ENCODE measurements at places on chromosomes 5 and 9. TPM values are rescaled to one million over a fixed set of nuclear protein-coding genes. Genes with fewer than 3 reads are reported as not detected.

Gene FRMD3
- 14.5 TPM for total RNA-seq

Gene TRUB2
- total RNA-seq: 22.5 TPM

Gene FAM153A
- total RNA-seq: not detected

Gene PCDHA9
- total RNA-seq: 0.21 TPM

Gene CERCAM
- total RNA-seq: 11.3 TPM

- no peak for DNase-seq
Observed at GRCh38 chr9:127196826-127197145, 67.8 kb upstream of the GARNL3 start.

DNA sequence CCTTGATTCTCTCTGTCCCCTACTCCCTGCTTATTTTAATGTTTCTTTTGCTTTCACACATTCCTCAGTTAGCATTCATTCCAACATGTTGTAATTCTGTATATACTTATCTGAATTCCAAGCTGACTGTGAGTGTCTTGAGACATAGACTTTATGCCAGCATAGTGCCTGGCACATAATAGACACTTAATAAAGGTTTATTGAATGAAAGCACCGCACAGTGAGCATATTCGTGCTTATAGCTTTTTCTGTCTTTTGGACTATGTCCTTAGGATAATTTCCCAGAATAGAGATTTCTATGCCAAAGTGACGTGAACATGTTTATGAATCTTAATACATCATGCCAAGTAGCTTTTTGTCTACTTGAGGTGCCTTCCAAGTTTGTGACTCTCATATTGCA, 174.6 kb downstream of the CD180 start:
- no peak for DNase-seq

DNA sequence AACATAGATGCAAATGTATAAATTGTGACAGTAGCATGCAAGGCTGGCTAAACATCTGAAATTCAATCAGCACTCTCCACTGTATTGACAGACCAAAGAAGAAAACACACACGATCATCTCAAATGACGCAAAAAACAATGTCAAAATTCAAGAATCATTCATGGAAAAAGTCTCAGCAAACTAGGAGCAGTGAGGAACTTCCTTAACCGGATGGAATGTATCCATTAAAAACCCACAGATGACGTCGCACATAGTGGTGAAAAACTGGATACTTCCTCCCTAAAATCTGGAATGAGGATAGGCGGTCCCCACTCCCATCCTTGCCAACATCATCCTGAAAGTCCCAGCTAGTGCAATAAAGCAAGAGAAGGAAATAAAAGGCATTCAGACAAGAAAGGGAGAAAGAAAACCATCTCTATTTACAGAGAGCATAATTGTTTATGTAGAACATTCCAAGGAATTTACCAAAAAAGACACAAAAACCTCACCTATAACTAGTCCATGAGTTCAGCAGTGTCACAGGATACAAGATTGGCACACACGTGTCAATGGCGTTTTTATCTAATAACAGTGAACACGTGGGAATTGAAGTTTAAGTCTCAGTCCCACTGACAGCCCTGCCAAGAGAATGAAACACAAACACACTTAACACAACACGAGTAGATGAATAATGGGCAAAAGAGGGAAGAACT, 14.1 kb upstream of the CEP72 start:
- DNase-seq: no peak

DNA sequence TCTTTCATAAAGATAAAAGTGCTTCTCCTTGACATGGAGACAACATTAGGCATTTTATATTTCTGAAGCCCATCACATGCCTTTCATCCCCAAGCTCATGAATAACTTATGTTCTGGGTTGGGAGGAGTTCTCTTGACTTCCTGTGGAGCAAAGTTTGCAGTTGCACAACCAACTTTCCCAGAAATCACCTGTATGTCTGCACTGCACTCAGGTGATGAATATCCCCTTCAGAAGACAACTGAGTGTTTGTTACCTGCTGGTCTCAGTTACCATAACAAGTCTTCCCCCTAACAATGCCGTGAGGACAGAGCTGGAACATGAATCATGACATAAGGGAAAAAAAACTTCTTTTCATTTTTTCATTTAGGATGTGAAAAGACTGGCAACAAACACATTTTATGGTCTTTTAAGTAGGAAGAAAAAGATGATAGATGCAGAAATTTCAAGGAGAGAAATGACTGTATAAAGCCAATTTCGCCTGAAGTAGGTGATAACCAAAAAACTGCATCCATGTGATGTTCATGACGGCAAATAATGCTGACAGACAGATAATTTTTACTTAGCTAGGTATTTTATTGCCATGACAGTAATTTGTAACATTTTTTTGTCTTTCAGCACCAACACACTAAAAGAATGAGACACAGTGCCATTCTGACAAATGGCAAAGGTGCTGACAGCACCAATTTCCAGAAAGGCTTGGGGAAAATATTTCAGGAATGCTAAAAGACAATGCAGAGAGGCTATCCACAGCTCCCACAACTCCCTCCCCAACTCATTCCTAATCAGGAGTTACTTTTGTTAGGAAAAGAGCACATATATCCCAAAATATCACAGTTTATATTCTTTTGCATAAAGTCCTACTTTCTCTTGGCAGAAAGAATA, 656.3 kb downstream of the PRELID2 start:
- DNase-seq: no peak

DNA sequence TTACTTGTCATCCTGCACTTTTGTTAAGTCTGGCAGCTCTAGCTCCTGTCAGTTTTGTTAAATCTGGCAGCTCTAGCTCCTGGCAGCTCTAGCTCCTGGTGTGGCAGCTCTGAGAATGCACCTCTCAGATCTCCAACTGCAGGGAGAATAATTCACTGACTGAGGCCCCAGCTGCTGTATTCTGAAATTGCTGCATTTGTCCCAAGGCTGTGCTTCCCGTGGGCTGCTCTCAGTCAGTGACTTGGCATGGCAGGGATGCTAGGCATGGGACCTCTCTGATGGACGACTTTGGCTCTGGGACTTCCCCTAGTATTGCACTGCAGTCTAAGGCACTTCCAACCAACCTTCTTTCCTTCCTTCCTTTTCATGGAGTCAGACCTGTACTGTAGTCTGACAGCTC, 475.7 kb downstream of the CCDC171 start:
- no peak for DNase-seq

GRCh38 chr5:24161559-24161958, 483.2 kb downstream of the CDH10 start:
- DNase-seq: no peak

DNA sequence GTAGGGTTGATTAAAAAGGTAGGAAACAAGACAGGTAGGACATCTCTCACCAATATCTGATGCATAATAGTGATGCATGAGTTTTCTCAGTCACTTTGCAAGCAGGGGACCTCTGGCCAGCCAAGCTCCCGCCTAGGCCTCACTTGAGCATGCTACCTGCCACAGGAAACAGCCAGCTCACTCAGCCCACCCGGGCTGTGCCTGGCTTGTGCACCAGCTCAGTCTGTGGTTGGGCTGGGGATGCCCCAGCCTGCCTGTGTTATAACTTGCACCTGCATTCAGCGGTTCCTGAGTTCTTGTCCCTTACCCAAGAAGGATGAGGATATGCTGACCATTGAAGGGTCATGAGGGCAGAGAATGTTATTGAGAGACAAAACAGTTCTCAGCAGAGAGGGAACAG, 172.8 kb upstream of the PLCXD3 start:
- DNase-seq: no peak

GRCh38 chr5:87307796-87308423, 40.2 kb downstream of the RASA1 start:
- no peak for DNase-seq

GRCh38 chr5:53180538-53180937, 71.0 kb upstream of the MOCS2 start:
- no peak for DNase-seq

GRCh38 chr5:160174780-160175437, 54.4 kb upstream of the FABP6 start:
- no peak for DNase-seq

DNA sequence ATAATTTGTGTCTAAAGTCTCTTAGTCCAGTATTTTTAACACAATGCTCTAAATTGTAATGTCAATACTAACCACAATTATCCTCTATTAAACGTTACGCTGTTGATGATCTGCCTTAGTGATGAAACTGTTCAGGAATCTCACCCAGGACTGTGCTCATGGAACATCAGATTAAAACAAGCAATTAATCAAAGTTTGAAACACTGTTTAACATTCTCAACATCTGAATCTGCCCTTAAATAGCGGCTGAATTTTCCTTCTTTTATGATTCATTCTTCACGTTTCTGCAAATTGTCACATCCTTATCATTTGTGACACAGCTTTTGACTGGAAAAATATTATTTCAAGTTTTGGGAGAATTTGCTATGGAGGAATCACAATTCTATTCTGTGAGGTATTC, 113.8 kb downstream of the MARCHF11 start:
- DNase-seq: no peak

GRCh38 chr9:117486426-117486825, 71.6 kb upstream of the ASTN2 start:
- DNase-seq: no peak

DNA sequence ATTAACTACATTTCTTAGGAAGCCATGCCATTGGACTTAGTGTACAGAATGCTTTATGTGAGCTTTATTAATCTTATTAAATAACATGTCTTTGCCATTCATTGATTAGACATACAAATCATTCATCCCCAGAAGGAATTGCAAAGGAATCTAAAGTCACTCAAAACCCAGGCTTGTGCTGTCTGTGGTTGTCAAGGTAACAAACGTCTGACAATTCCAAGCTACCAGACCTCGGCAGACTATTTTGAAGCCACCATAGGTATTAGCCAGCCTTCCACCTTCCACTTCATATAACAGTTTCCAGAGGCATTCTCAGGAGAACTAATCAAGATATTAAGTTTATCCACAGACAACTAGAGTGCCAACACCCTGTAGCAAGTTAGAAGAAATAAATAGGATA, 135.2 kb upstream of the TUSC1 start:
- DNase-seq: no peak

Measured in Panc1 (cell line).